ENCODE measurements at places on chromosomes 4 and X.

- no peak for DNase-seq
Observed at GRCh38 chr4:12778706-12779105, 705.4 kb downstream of the RAB28 start.

- no peak for DNase-seq
Observed at GRCh38 chr4:138118270-138118669, 123.9 kb downstream of the SLC7A11 start.

DNA sequence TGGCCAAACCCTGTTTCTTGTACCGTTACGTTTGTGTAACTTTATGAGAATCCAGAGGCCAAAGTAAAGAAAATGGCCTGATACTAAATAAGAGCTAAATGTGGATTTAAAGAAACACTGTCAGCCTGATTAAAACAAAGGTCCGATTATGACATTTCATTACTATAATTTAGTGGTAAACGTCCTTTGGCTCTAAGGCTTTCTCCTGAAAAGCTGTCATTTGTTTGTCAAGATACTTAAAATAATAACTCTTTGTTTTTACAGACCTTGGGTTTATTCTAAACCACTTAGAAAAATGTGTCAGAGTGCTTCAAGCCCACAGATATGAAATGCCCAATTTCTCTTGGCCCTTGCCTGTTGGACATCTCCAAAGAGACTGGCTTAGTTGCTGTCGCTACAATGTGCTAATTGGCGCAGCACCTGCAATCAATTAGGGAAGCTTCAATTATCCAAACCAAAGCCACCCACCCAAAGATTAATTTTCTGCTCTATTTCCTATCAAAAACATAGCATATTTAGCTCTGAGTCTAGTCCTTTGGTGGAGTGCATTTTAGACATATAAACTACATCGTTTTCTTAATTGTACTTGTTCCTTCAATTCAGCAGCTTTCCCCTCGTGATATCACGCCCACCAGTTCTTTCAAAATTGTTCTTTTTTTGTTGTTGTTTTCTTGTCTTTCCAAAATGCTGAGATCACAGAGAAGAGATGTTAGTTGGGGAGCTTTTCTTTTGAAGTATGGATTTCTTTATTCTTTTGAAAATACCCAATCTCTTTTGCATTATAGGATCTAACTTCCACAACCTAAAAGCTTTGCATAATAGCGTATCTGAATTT, 13.6 kb downstream of the SMIM20 start:
- DNase-seq = no peak

GRCh38 chrX:8232406-8232805, 61.3 kb upstream of the VCX2 start:
- DNase-seq = no peak

- DNase-seq = no peak
Observed at GRCh38 chr4:93313197-93313596, 515.4 kb upstream of the ATOH1 start.

DNA sequence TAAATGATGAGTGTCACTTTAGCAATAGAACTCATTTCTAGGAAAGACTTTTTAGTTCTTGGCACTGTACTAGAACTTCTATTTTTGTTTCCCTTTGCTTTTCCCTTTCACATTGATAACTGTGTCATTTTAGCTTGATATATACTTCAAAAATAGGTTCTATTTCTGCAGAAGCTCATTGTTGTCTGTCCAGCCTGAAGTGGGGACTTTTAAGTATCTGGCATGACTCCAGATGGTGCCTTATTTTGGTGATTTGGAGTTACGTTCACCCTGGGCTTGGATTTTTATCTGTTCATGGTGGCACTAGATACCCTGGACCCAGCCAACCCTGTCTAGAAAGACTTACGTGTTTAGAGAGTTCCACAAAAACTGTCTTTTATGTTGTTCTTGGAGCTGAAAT, 3.4 kb downstream of the ABHD18 start:
- no peak for DNase-seq

GRCh38 chr4:169250796-169251195, 20.0 kb downstream of the SH3RF1 start:
- no peak for DNase-seq

- no peak for DNase-seq
Observed at GRCh38 chr4:129264008-129264657, 168.2 kb downstream of the C4orf33 start.

DNA sequence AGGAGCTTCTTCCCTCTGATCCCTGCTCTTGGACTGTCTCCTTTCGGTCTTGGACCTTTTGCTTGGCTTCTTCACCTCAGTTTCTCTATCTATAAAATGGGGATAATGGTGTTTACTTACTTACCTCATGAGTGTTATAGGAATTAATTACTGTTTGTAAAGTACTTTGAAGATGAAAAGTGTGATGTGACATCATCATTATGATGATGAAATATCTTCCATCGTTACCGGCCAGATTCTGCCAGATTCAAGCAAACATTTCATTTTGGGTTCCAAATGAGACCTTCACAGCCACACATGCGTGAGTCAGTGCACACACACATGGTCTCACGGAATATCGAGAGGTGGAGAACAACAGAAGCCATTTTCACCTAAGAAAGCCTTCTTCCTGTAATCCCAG, 220.1 kb upstream of the RPL34 start:
- DNase-seq = no peak

DNA sequence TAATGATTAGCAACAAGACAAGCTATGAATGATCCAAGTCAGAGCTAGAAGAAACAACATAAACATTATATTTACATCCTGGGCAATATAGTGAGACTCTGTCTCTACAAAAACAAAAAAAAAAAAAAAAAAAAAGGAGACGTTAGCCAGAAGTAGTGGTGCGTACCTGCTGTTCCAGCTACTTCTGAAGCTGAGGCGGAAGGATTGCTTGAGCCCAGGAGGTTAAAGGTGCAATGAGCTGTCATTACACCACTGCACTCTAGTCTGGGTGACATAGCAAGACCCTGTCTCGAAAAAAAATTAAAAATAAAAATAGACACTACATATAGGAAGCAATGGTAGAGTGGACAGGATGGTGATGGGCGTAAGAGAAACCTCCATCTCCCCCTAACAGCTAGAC, 144.6 kb upstream of the VCX3A start:
- DNase-seq = no peak

GRCh38 chrX:38991656-38992440, 190.6 kb downstream of the MID1IP1 start:
- no peak for DNase-seq

DNA sequence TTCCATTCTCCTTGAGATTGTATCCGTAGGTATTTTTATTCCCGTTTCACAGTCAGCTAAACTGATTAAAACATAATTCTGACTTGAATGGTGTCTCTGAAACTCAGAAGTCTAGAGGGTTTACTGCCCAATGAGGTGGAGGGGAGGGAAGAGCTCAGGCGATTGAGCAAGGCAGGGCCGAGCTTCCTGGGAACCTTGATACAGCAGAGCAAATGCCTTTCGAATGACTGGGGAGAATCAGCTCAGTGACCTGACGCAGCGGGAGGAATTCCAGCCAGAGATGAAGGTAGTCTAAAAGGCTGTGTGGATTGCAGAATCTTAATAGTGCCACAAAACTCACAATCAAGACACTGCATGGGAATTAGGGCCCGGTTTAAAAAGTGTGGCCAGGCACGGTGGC, 233.6 kb downstream of the EVC2 start:
- DNase-seq = no peak

- DNase-seq = no peak
Observed at GRCh38 chr4:123127218-123127617, 204.8 kb upstream of the NUDT6 start.

GRCh38 chrX:129665916-129666644, 11.3 kb upstream of the APLN start:
- no peak for DNase-seq

DNA sequence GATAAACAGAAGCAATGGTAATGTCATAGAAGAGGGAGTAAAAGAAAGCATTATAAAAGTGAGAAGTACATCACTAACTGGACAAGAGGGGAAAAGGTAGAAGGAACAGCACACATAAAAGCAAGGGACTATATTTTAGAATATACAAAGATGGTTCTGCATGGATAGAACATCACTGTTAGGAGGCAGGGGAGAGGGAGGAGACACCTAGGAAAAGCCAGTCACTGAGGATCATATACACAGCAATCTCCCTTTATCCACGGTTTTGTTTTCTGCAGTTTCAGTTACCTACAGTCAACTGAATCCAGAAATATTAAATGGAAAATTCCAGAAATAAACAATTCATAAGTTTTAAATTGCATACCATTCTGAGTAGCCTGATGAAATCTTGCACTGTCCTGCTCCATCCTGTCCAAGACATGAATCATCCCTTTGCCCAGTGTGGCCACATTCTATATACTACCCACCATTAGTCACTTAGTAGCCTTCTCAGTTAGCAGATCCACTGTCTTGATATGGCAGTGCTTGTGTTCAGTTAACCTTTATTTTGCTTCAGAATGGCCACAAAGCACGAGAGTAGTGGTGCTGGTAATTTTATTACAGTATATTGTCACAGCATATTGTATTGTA, 74.2 kb downstream of the PPA2 start:
- no peak for DNase-seq

DNA sequence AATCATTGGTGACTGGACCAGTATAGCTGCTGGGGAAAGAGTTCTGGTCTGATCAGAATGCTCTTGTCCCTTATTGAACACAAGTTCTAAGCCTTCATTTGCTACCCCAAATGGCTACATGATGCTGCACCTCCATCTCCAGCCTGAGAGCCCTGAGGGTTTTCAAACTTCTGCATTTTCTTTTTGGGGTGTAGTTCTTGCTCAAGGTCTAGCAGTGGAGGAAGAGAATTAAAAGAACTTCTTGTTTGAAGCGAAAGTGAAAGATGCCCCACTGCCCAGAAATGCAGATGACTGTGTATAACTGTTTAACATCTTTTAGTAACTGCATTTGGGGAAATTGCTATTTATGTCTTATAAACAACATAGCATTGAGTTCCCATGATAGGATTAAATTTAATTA, 38.5 kb downstream of the LAMTOR3 start:
- no peak for DNase-seq

- no peak for DNase-seq
Observed at GRCh38 chr4:109708990-109709389, 5.7 kb upstream of the CASP6 start.

- no peak for DNase-seq
Observed at GRCh38 chr4:99921174-99921573, 25.2 kb downstream of the DNAJB14 start.

GRCh38 chr4:23161787-23162186, 469.1 kb downstream of the GBA3 start:
- no peak for DNase-seq

- no peak for DNase-seq
Observed at GRCh38 chr4:37956941-37957340, 3.3 kb upstream of the PTTG2 start.

DNA sequence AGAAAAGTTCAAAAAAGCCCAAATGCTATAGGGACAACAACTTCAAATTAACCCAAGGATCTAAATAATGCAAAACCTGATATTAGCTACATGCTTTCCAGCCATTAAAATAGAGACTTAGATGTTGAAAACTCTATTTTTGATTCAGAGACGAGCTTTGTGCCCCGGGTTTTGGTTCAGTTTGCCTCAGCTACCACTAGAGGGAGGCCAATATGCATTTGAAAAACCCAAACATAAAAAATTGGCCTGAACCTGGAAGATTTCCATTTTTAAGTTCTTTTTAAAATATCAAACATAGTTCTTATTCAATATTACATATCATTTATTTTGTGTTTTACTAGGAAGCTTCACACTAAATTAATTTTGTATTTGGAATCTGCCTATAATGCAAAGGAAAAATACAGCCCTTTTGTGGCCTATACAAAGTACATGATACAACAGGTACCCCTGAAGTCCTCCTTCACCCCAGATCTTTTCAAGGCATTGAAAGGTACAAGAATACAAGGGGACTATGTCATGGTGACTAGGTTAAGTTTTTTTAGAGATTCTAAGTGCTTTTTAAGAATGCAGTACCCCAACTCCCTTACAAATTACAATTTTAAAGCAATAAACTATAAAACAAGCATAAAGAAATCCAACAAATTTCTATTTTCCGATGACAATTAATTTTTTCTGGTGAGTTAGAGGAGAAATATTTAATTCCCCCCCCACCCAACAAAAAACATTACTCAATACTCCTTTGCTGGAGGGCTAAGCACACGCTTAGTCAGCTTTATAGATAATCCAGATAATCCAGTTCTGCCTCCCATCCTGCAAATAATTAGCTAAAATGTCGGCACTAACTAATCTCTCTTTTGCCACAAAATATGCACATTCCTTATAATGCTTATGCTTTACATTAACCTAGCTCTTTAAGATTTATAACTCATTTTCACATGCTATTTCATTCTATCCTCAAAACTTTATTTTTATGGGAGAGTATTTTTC, 97.7 kb upstream of the PTPN13 start:
- DNase-seq = peak; percentile 69

DNA sequence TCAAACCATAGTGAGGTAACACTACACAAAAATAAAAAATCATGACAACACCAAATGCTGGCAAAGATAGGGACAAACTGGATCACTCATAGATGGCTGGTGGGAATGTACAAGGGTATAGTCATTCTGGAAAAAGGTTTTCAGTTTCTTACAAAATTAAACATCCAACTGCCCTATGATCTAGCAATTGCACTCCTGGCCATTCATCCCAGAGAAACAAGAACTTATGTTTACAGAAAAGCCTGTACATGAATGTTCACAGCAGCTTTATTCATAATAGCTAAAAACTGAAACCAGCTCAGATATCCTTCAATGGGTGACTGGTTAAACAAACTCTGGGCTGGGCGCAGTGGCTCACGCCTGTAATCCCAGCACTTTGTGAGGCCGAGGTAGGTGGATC, 43.3 kb downstream of the NYX start:
- no peak for DNase-seq

GRCh38 chr4:70236125-70236524, 6.3 kb upstream of the CSN3 start:
- no peak for DNase-seq

- no peak for DNase-seq
Observed at GRCh38 chrX:109187473-109188168, 294.3 kb downstream of the GUCY2F start.

DNA sequence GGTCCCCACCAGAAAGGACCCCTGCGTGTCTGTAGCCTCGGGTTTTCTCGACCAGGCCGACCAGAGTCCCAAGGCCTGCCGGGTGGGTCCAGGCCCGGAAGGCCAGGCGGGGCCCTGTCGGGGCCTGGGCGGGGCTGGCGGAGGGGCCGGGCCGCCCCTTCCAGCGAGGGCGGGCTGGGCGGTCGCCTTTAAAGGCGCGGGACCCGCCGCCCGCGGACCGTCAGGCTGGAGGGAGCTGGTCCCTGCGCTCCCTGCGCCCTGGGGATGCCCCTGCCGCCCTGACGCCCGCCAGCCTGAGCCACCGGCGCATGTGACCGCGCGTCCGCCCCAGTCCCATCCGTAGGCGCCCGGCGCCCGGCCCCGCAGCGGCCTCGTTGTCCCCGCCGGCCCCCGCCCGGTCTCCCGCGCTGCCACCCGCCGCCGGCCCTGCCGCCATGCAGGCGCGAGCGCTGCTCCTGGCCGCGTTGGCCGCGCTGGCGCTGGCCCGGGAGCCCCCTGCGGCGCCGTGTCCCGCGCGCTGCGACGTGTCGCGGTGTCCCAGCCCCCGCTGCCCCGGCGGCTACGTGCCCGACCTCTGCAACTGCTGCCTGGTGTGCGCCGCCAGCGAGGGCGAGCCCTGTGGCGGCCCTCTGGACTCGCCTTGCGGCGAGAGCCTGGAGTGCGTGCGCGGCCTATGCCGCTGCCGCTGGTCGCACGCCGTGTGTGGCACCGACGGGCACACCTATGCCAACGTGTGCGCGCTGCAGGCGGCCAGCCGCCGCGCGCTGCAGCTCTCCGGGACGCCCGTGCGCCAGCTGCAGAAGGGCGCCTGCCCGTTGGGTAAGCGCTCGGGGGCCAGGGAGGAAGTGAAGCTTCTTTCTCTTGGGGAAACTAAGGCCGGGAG, at the start of gene HTRA3:
Gene HTRA3 (plus strand): TSS at position 220 of the 883 bp plus-strand sequence. CDS start 215 bp downstream, at position 435.
- no peak for DNase-seq

GRCh38 chrX:93229036-93229435, 444.3 kb downstream of the NAP1L3 start:
- no peak for DNase-seq

Measured in sciatic nerve (tissue), 2 donors.